ENCODE measurements at places on chromosomes 2 and 18.
A peak's percentile ranks its signal among the peaks of the same experiment; 100 is the strongest.

GRCh38 chr2:10830203-10830602 is 17.6 kb upstream of the PDIA6 start:
- no peak for DNase-seq

- no peak for DNase-seq
Observed at GRCh38 chr2:126781206-126781605, 117.5 kb upstream of the TEX51 start.

DNA sequence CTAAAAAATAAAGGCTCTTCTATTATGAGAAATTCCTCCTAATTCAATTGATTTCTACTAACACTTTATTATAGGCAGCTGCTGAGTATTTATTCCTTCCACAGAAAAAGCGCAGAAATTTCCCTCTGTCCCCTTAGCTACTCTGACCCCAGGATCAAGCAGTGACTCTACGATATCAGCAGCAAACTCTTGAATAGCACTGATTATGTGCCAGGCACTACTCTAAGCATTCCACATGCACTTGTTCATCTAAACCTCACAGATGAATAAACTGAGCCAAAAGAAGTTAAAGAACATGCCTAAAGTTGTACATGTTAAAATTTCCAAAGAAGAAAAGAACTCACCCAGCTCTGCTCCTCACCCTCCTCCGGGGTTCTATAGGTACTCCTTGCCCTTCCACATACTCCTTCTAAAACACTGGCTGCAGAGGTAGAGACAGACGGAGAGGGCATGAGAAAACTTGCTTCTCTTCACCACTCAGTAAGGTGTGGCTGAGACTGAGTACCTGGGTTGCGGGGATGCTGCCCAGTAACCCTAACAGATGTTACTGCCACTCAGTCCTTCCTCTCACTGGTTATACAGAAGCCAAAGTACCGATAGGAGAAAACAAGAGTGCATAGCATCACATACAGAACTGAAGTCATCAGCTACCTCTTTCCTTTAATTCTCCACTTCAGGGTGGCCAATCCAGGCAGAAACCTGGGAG is 9.9 kb downstream of the C1D start:
- no peak for DNase-seq

- DNase-seq: no peak
Observed at GRCh38 chr2:182448371-182448770, 21.5 kb upstream of the PDE1A start.

DNA sequence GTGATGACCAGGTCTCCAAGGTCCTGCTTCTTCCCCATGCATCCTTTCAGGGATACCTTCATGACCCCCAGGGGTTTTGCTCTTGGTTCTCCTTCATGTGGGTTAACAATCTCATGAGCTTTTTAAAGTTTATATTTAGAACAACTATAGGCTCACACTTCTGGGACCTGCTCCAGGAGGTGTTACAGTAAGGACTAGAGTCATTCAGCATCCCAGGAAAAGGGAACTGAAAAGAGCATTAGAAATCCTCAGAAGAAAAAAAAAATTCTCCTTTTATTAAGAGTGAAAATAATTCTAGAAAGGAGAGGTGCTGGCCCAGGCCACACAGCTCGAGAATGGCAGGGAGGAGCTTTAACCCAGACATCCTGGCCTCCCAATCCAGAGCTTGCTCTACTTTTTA is 66.5 kb downstream of the SETBP1 start:
- no peak for DNase-seq

GRCh38 chr18:49813069-49813318 is 339 bp downstream of the ACAA2 start:
- peak; percentile 81 for DNase-seq

- peak; percentile 92 for DNase-seq
Observed at GRCh38 chr2:132438691-132439090, 22.1 kb downstream of the GPR39 start.

DNA sequence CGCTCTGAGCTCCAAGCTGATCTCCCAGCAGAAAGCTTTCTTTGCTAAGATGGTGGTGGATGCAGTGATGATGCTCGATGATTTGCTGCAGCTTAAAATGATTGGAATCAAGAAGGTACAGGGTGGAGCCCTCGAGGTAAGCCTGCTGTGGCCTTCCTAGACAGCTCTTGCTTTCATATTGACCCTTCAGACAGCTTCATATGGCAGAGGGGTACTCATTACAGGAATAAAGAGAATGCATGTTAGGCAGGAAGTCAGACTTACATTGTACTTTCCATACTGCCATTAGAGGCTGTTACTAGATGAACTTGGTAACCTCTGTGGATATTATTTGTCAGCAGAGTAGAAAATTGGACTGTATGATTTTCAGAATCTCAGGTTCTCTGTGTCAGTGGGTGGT is 10.5 kb downstream of the CCT7 start:
- no peak for DNase-seq

- DNase-seq: peak; percentile 98
Observed at GRCh38 chr2:241844066-241844728, 14.5 kb downstream of the PDCD1 start.

- no peak for DNase-seq
Observed at GRCh38 chr2:76851000-76851399, 671.2 kb downstream of the LRRTM4 start.

GRCh38 chr2:23237147-23237546 is 147.8 kb upstream of the KLHL29 start:
- no peak for DNase-seq

DNA sequence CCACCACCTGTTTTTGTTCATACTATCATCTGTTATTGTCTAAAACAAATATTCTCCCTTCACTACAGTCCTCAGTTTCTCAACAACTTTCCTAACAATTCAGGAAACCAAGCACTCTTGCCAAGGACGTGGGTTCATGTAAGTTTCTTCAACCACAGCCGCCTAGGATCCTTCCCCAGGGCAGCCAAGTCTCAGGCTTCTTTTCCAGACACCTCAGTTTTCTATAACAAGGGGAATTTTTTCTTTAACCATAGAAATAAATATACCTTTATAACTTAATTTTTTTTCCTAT is 39.4 kb upstream of the AGPS start:
- no peak for DNase-seq

DNA sequence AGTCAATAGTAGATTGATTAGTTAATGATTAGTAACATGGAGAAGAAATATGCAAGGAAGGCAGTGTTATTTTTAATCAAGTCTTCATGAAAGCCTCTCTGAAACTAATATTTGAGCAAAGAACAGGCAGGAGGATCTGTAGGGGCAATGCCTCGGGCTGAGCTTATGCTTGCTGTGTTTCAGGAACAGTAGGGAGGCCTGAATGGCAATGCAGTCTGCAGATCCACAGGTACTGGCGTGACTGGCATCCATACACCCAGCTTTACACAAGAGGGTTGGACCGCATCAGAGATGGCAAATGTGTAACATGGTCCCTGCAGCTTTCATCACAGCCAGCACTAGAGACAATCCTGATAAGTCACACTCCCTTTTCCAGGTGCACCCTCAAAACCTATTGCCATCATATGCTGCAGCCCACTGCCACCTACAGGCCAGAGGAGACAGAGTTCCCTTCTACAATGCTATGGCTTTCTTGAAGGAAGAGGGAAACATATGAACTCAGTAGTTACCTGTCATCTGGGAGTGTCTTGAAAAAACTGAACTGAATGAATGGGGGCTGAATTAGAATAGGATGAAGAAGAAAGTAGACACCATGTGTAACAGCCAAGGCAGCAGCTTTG is 582.4 kb upstream of the RAB6C start:
- no peak for DNase-seq

GRCh38 chr2:122525336-122525735 is 769.9 kb downstream of the TSN start:
- no peak for DNase-seq

GRCh38 chr2:166494140-166494624 is at the start of gene SCN7A:
SCN7A (minus strand) TSS chr2:166494249; CDS start chr2:166477696, 16,553 bp downstream.
- DNase-seq: no peak

- no peak for DNase-seq
Observed at GRCh38 chr2:23664066-23664788, 262.7 kb downstream of the ATAD2B start.

DNA sequence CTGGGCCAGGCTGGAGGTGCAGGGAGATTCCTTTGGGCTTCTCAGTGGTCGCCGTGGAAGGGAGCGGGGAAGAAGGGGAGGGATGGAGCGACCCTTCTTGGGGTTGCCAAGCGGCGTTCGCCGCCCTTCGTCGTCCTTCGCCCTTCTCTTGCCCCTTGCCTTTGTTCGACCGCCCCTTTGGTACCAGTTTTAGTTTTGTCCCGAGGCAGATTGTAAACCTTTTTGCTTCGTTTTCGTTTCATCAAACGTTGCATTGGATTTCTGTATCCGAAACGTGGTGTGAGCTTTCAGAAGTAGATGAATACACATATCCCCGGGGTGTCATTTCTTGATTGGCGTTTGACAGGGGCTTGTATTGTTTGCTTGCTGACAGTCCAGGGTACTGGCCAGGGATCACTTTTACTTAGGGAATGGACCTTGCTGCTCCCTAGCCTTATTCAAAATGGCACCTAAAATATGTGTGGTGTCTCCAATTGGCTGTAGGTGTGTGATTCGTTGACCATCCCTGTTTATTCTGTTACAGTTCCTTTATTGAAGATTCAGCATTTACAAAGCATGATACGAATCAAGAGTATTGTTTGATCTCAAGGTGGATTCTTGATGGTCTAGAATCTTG is 788 bp downstream of the USP14 start:
- peak; percentile 56 for DNase-seq

GRCh38 chr18:34592961-34593382 is 117.1 kb upstream of the DTNA start:
- DNase-seq: no peak

- no peak for DNase-seq
Observed at GRCh38 chr2:9725106-9725505, 94.3 kb upstream of the YWHAQ start.

GRCh38 chr2:127371037-127371436 is 16.7 kb downstream of the MAP3K2 start:
- DNase-seq: no peak

- no peak for DNase-seq
Observed at GRCh38 chr2:178863856-178864620, 56.8 kb upstream of the TTN start.
